HT-29 (cell line): ENCODE measurements at places on chromosomes 5 and 9. TPM values are rescaled to one million over a fixed set of nuclear protein-coding genes. Genes with fewer than 3 reads are reported as not detected.

Gene IGIP
- 1.1 and 1.7 TPM in 2 replicates for total RNA-seq

Gene TMEM252
- total RNA-seq = 0.15 and 0.26 TPM in 2 replicates

Gene INSL6
- not detected in 2 replicates for total RNA-seq

Gene TRAF1
- 0.41 and 0.73 TPM in 2 replicates for total RNA-seq

Gene C9orf153
- total RNA-seq = 0.56 TPM in 1 of 2 replicates, not detected in the other
